ENCODE measurements at places on chromosomes 12 and 14. TPM values are rescaled to one million over a fixed set of nuclear protein-coding genes. Genes with fewer than 3 reads are reported as not detected.

The OTX2 gene
- not detected for total RNA-seq

The DNAH10 gene
- 15.4 TPM for total RNA-seq

GRCh38 chr12:125128439-125129178 lies 63.4 kb downstream of the AACS start:
- DNase-seq: no peak

DNA sequence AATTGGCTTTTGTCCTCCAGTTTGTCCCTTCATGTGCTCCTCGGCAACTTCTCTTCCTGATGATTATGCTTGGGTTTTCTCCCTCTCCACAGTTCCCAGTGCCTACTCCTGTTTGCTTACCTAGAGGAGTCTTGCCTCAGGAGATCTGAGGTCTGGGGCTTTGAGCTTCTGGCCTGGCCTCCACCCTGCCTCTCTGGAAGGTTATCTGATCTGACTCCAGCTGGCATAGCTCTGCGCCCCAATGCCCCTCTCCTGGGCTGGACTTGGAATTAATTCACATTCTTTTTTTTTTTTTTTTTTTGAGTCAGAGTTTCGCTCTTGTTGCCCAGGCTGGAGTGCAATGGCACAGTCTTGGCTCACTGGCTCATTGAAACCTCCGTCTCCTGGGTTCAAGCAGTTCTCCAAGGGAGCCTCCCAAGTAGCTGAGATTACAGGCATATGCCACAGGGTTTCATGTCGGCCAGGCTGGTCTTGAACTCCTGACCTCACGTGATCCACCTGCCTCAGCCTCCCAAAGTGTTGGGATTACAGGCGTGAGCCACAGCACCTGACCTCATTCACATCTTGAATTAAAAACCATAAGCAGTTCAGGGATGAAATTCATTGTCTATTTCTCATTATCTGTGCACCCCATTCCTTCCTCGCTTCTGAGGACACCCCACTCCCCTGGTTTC lies 33.5 kb downstream of the CFL2 start:
- DNase-seq: no peak

Measured in testis (tissue), 5 donors.